ENCODE measurements at places on chromosomes 11 and 22.

GRCh38 chr11:3222003-3222855, 3.6 kb upstream of the MRGPRG start:
- DNase-seq, result no peak

- DNase-seq, result no peak
These were observed 16.2 kb downstream of the SLC37A2 start for GRCh38 chr11:125079151-125079877.

DNA sequence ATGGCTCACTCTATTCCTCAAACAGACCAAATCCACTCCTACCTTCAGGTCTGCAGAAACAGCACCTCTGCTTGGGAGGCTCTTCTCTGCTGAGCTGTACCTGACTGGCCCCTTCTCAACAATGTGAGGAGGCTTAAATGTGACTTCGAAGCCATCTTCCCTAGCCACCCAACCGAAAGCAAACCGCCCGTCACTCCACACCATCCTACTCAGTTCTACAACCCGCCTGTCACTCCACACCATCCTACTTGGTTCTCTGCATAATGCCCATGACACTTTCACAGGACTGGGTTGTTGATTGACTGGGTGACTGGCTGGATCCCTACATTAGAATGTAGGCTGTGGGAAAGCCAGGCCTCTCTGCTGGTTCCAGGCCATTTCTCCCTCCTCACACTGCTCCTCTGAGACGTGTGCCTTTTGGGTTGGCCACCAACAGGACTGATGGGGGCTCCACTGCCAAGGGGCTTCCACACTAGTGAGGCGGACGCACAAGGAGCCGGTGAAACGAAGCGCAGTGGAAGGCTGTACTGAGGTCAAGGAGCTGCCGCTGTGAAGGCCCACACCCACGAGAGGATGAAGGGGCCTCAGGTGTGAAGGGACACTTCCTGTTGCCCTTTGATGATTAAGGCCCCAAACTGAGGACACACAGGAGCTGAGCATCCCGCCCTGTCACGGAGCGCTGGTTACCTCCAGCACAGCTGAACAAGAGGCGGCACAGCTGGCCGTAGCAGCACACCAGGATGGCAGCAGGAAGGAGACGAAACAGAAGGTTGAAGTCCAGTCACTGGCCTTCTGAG, 47.5 kb upstream of the SPATA19 start:
- DNase-seq, result no peak

DNA sequence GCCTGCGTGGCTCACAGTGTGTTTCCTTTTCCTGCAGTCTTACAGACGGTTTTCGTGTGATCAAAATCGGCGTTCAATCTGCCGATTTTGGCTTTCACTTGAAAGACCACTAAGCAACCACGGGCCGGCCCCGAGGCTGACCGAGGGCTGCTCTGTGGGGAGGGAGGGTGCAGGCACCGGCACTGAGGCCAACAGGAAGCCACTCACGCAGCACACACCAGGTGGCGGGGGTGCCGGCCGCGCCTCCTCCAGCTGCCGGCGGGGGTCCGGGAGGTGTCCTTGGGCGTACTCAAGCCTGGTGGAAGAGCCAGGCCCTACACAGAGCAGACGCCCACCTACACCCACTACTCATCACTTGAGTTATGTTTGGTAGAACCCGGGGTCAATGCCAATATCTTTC, 14.3 kb downstream of the TOLLIP start:
- DNase-seq, result no peak

GRCh38 chr22:46280999-46281623, 13.3 kb downstream of the TTC38 start:
- no peak for DNase-seq

GRCh38 chr11:94418123-94418765, 17.0 kb upstream of the GPR83 start:
- DNase-seq, result no peak

DNA sequence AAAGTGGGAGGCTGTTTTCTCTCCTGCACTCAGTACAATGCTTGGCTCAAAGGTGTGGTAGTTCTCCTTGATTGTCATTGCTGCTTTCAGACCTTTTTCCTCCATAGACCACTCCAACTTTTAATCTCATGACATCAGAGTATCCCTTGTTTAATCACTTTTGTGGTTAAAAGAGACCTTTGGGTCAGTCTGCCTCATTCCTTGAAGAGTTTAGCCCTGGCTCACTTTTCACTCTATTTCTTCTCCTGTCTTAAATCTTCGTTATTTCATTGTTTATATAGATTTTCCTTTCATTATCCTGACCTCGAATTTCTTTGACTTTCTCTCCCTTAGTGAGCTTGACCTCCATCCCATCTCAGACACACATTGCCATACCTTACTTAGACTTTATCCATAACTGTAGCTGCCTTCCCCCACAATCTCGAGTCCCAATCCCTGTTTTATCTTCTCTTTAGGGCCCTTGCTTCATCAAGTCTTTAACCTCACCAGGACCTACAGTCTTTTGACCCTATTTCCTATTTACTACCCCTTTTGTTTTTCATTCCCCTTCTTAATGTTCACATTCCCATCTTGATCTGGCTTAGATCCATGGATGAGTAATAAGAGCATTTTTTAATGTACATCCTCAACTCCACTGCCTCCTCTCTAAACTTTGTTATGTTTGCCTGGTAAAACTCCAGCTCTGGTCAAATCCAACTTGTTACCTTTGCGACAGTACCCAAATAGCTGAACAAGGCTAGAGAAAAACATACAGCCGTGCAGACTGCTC, 9.5 kb downstream of the ATXN10 start:
- DNase-seq, result no peak

- no peak for DNase-seq
These were observed 8.7 kb downstream of the ME3 start for GRCh38 chr11:86663761-86664160.

DNA sequence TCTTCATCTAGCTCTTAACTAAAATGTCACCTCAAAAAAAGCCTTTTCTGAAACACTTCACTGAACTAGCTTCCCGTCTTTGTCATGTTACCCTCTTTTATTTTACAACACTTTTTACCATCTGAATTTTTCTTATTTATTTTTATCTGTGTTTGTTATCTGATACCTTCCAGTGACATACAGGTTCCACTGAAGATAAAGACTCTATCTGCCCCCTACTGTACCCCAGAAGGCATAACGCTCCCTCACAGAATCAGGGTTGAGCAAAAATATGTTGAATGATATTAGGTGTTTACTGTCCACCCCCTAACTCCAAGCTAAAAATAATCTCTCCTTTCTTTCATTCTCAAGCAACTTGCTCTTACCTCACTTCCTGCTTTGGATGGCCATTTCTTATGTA, 654.2 kb downstream of the NELL1 start:
- DNase-seq, result no peak

GRCh38 chr22:32874385-32874784, 72.9 kb downstream of the TIMP3 start:
- no peak for DNase-seq

DNA sequence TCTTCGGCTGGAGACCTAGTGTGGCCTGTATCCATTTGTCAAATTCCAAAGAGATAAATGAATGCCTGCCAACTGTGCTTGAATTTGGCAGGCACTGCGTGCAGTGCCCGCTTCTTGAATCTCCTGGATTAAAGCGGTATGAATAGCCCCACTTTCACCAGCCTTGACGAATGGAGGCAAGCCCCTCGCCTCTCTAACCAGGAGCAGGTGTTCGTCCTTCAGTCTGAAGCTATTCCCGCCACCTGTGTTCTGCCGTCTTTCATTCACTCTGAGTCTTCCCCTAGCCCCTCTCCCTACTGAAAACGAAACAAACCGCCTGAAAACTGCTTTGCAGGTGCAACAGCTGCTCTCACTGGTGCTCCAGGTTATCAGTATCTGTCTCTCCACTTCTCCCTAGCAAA, 11.2 kb downstream of the NLRP14 start:
- no peak for DNase-seq

DNA sequence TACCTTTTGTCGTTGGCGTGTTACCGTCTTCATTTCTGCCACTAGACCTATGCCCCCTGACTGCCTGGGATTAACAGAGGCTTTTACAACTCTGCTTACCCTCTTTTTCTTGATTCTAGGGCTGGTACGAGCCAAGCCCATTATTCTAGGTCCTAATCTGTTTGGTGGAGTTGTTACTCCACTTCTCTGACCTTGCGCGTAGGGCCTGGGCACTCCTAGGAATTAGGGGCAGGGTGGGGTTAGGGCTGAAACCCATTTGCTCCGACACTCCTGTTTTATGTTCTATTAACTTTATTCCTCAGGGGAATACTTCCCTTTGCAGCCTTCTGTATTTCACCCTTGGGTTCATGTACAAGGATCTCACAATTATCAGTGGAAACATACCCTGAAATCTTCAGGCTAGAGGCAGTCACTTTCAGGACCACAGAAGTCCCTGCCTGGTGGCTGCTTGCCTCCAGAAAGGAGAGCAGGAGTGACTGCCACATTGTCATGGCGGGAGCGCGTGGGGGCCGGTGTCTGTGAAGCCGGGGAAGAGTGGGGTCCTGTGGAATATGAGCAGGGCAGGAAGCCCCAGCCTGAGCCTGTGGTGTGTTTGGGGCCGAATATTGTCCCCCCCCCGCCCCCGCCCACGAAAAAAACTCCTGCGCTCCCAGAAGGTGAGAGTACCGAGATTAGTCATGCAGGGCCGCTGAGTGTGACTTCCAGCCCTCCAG, 731 bp upstream of the SLC37A2 start:
- DNase-seq, result no peak

- DNase-seq, result no peak
These were observed 100.6 kb downstream of the DLG2 start for GRCh38 chr11:85526564-85526963.

DNA sequence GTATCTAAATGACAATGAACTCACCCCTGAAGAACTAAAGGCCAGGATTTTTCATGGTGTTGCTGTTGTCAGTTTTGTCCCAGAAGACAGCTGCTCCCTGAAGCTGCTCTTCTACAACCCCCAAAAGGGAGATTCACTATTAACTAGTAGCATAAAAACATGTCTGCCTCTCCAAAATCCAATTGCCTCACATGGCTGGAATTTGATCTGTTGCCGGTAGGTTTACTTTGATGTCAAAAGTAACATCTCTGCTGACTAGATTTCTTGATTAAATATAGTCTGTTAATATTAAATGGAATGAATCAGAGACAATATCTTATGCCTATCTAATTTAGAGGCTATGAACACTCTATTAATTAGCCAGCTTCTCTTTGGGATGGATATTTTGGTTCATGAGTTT, 425.4 kb downstream of the ETS1 start:
- DNase-seq, result no peak

DNA sequence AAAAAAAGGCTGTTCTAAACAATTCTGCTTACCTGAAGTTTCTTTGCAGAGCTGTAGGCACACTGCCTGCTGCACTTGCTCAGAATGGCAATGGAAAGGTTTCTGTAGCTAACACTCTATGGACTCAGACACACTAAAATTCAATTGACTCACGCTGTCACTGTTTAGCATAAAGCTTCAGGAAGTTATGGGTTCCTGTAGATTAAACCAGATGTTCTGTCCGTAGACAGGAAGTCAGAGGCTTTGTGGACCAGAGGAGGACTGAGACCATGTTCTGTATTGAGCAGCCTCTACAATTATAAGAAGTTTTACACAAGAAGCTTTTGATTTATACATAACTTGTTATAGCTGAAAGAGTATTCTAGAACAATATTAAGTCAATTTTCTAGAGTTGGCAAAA, 70.4 kb downstream of the GLYATL1 start:
- no peak for DNase-seq

- no peak for DNase-seq
These were observed 2.9 kb upstream of the BID start for GRCh38 chr22:17777005-17777716.

GRCh38 chr11:108142304-108142703, 20.9 kb downstream of the ACAT1 start:
- no peak for DNase-seq

DNA sequence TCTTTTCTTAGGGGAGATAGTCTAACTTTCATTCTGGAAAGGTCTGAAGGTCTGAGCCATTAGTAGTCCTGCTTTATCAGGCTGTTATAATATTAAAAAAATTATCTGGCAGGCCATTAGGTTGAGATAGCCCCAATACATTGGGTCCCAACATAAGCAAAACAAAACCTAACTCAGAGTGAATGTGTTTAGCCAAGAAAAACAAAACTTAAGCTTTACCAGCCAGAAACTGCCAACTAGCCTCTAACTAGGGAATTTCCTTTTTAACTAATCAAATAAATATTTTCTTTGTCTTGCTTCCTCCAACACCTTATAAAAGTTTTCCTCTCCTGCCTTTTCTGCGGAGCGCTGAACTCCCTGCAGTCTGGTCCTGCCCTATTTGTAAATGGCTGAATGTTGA, 1137.7 kb upstream of the CNTN5 start:
- DNase-seq, result no peak

DNA sequence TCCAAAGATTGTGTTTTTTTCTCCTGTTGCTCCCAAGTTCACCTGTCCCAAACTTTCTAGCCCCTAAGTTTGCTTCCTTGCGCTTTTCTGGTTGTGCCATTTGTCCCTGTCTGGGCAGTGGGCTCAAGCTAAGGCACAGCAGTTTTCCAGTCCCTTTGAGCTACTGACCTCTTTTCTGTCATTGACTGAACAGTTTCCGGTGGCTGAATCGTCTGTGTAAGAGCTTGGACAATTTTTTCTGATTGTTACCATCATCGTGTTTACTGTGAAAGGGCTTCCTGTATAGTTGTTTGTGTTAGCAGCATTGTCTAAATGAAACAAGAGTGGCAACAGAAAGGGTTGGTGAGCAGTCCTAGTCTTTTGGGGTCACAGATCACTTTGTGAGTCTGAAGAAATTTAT, 49.8 kb downstream of the BMAL1 start:
- DNase-seq, result no peak

DNA sequence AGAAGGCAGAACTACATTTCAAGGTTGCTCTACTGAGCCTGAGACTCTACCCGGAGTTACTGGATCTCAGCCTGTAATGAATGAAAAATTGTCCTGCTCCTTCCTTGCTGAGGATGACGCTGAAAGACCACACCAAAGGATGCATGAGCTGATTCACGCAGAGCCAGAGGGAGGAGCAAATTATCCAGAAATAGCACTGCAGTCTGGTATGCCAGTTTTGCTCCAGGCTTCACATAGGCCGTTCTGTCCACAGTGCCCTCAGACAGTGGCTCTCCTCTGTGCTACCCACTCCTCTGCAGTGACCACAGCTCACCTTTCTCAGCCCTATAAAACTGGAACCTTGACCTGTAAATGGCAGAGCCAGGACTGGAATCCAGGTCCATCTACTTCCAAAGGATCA, 79.3 kb upstream of the GALNT18 start:
- DNase-seq, result peak; percentile 4

- DNase-seq, result no peak
These were observed 1211.0 kb downstream of the BRD1 start for GRCh38 chr22:48616656-48617055.

DNA sequence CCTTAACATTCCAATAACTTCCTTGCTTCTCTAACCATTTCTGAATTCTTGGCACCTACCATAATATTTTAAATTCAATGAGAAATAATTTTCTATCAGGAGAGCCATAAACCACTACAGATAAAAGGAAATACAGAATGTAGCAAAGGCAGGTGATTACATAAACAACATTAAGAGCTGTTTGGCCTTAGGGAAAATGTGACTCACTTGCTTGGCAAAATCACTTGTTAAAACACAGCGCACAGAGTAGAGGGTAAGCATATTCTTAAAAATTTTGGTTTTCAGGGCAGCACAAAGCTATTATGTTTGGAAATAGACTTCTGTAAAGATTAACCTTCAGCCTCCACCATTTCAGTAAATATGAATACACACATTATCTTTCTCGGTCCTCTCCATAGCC, 26.4 kb downstream of the IZUMO1R start:
- DNase-seq, result no peak

Data from fibroblast of skin of left biceps (primary cell).